ENCODE measurements at places on chromosomes 16 and 17.

GRCh38 chr16:68236137-68236825, 354 bp upstream of the ESRP2 start:
- no peak for DNase-seq

DNA sequence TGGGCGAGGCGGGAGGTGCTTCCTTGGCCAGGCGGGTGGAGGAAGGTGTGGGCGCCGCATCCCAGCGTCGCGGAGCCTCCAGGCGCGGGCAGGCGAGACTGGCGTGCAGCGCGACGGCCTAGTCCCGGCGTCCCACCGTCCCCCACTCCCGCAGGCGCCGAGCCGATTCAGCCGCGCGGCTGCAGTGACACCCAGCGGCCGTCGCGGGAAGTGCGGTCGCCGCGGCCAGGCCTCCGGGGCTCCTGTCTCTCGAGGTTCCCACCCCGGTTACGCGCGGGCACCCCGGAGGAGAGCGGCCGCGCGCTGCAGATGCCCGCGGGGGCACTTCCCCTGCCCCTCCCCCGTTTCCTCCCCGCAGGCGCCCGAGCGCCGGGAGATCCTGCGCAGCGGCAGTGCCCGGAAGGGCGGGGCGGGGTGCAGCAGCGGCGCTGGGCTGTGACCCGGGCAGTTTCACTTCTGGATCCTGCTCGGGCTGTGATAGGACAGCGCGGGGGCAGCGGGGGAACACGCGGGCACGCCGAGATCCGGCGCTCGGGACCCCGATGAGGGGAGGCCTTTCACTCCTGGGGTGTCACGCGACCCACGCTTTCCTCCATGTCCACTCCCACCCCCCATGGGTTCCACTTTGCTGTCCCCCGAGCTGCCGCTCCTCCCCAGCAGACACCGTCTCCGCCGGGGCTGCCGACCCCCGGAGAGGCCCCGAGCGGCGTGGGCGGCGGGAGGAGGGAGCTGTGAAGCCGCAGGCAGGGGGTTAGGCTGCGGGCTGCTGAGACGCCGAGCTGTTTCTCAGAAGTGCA, 16.6 kb downstream of the GRB7 start:
- peak; percentile 72 for DNase-seq

- no peak for DNase-seq
Observed at GRCh38 chr16:27243725-27244362, 24.7 kb downstream of the NSMCE1 start.

DNA sequence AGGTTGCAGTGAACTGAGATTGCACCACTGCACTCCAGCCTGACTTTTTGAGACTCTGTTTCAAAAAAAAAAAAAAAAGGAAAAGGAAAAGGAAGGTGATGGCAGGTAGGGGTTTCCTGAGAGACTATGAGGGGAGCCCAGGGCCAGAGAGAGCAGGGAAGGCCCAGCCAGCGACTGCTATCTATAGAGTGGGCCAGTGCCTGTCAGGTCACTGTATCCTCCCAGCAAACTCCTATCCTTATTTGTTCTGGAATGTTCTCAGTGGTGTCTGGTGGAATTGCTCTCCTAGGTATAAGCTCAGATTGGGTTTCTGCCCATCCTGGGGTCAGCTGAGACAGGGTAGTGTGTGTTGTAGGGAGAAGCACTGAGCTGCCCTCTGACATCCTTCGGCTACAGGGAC, 14.9 kb upstream of the TMEM11 start:
- no peak for DNase-seq

GRCh38 chr17:11053846-11054245, 187.2 kb upstream of the SHISA6 start:
- no peak for DNase-seq

DNA sequence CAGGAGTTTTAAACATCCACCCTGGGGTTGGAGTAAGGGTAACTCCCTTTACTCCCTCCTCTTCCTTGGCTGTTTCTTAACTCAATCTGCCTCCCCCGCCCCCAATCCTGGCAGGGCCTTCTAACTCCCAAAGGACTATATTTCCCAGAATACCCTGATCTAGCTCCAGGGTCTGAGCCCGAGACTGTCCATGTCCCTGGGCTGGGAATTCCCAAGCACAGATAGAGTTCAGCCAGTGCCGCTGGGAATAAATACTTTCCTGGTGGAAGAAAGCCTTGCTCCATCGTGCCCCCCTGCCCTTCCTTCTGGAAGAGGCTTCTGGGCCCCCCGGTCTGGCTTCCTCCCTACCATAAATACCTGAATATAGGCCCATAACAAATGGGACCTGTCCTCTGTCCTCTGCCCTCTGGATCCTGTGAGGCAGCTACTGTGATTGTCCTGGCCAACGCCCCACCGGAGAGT, 10.2 kb downstream of the BAHCC1 start:
- DNase-seq: no peak

DNA sequence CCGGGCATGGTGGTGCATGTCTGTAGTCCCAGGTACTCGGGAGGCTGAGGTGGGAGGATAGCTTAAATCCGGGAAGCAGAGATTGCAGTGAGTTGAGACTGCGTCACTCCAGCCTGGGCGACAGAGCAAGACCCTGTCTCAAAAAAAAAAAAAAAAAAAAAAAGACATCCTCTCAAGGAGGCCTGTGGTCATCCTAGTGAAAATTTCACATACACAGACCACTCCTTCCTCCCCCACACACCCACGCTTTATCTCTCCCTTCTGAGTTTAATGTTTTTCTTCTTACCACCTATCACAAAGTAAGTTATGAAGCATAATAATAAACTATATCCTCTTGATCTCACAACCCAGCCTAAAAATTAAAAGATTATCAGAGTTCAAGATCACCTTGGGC, 1.3 kb upstream of the NOL11 start:
- DNase-seq: no peak

DNA sequence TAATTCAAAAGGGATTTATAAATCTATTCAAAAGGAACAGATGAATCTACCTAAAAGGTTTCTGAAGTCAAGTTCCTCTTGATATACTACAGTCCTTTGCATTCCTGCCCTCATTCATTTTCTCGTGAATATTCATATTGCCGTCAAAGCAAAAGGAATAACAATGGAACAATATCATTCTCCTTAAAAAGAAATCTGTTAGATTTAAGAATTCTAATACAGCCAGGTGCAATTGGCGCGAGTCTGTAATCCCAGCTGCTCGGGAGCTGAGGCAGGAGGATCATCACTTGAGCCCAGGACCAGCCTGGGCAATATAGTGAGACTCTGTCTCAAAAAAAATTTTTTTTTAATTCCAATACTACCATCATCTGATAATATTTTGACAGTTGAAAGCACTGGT, 130.3 kb downstream of the BRIP1 start:
- no peak for DNase-seq

DNA sequence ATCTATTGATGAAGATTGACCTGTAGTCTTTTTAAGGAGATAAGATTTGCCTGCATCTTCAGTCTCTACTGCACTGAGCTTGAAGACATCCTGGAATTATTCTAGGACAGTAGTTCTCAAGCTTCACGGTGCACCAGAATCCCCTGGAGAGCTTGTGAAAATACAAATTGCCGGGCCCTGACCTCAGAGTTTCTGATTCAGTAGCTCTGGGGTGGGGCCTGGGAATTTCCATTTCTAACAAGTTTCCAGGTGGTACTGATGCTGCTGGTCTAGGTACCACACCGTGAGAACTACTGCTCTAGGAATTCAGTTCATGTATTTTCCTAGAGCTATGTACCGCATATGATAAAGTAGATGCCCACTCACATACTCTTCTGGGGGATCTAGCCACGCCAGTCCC, 246.1 kb downstream of the HS3ST3B1 start:
- no peak for DNase-seq

- DNase-seq: no peak
Observed at GRCh38 chr16:10652730-10653590, 41.8 kb downstream of the TEKT5 start.

DNA sequence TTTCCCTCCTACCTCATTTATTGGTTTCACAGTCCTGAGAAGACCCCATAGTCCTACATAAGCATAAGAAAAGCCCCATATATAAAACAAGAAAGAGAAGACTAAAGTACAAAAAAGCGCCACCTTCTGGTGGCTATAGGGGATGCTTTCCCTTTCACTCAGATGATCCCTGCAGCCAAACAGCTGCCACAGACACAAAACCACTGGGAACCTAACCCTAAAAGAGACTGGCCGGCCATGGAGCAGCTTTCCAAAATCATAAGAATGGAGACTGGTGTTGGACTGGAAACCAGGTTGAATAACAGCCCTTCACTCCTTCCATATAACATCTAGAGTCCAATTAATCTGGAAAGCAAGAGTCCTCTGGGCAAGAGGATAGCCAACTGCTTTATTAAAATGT, 11.4 kb downstream of the DYNC1LI2 start:
- peak; percentile 52 for DNase-seq

GRCh38 chr17:9291912-9292560, 270.7 kb downstream of the NTN1 start:
- no peak for DNase-seq

- no peak for DNase-seq
Observed at GRCh38 chr17:14205992-14206461, 30.6 kb downstream of the CDRT15 start.

- no peak for DNase-seq
Observed at GRCh38 chr17:81030741-81031565, 4.0 kb upstream of the BAIAP2 start.

DNA sequence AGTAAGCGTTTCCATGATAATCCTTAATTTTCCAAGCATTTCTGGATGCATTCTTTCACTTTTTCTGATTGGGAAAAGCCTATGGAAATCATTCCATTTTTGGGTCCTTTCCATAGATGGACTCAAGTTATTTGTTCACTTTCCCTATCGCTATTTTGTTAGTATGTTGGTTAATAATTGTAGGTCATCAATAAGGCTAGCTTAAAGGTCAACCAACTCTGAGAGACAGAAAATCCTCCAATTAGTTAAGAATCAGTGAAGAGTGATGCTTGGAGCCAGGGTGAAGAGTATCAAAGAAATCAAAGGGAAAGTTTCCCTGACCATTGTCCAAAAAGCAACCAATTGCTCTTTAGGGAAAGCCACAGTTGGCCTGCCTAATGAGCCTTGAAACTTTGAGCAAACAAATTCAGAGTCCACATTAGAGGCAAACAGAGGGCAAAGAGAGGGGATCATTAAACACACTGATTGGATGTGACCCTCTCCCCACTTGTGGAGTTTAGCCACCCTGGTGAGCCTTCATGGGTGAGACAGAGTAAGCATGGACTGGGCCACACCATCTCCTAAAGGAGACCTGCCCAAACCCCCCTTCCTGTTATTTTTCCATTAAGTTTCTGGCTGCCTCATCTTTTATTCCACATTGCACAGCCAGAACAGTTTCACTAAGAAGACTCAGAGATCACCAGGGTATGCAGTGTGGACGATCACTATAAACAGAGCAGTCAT, 133.4 kb upstream of the DYNLRB2 start:
- DNase-seq: no peak

DNA sequence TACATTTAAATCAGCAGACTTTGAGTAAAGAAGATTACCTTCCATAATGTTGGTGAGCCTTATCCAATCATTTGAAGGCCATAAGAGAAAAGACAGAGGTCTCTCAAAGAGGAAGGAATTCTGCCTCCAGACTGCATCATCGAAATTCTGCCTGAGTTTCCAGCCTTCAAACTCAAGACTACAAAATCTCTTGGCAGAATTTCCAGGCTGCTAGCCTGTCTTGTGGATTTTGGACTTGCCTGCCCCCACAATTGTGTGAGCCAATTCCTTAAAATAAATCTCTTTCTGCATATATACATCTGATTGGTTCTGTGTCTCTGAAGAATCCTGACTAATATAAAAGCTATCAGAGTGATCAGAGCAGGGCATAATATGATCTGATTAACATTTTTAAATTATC, 216.6 kb upstream of the CPHXL start:
- no peak for DNase-seq

DNA sequence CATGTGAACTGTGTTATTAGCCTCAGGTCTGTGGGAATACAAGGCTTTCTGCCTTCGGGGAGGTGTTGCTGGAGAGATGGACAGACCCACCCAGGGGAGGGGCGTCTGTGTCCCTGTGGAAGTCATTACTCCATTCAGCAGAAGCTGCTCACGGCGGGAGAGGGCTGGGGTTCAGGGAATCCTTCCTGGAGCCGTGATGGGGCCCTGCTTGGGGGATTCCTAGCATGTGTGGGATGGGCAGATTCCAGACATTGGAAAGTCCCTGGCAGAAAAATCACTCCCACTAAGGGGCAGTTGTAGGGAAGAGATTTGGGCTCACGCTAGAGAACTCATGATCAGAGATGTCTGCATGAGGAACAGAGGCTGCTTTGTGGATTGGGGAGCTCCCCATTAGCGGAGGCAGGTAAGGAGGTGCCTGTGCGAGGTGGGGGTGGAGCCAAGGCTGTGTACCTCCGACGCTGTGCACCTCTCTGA, 56.3 kb upstream of the IL34 start:
- no peak for DNase-seq

GRCh38 chr16:83666449-83666848, 141.3 kb upstream of the HSBP1 start:
- DNase-seq: no peak

DNA sequence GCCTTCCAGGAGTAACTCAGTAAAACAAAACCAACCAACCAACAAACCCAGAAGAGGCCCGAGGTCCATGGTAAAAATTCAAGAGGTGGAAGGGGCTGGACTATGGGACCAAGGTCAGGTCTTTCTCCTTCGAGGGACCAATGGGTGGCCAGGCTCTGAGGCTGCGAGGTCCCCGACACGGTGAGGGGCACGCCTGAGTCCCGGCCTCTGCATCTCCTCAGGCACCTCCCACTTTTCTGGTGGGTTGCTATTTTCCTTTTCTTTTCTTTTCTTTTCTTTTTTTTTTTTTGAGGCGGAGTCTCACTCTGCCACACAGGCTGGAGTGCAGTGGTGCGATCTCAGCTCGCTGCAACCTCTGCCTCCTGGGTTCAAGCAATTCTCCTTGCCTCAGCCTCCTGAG, 18.0 kb downstream of the CD7 start:
- DNase-seq: no peak

Data from foreskin melanocyte (primary cell).